ENCODE measurements at places on chromosomes 4 and X.

DNA sequence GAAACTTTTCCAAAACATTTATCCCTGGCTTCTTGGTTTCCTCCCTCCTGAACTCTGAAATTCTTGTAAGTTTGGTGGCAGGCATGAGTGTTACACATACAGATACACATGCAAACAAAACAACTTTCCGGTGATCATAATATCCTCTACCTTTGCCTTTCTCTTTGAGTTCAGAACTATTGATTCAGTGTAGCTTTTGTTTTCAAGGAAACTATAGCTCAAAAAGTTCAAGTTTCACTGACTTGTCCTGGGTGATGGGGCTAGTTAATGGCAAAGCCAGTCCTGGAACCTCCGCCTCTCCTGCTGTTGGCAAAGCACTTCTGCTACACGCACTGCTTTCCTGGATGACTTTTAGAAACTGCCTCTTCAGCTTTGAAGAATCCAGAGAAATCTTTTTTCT, 177.3 kb upstream of the FAT1 start:
- DNase-seq = no peak

DNA sequence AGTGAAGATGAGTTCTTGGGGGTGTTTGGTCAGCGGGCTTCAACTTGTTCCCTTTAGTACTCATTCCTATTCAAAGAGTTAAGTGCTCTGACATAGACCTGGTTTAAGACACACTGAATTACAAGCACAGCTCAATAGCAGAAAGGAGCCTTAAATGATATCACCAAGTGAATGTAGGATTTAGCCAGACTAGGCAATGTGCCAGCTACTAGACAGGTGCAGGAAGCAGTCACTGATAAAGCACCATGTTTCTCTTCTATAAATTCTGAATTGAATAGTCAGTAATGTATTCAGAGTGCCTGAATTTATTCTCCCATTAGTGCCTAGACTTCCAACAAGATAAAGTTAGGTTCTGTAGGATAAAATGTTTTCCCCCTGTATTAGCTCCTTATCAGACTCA, 63.6 kb downstream of the ASB9 start:
- DNase-seq = no peak

DNA sequence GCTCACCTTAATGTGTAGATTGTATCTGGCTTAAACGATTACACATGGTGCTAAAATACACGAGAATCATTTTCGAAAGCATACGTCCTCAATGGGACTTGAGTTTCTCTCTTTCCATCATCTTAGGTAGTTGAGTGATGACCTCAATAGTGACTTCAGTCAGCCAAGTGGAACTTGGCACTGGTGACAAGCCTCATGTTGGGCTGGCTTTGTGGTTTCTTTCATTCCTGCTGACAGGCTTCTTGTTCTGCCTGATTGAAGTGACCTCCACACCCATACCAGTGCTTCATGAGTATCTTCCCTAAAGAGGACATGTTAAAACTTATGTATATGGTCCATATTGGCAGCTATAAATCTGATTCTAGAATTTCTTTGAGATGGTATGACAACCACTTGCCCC, 159.1 kb upstream of the WDR1 start:
- no peak for DNase-seq

- DNase-seq = no peak
These were observed 89.8 kb upstream of the SPANXB1 start for GRCh38 chrX:140912606-140913005.

- no peak for DNase-seq
These were observed 145.2 kb downstream of the CHRNA9 start for GRCh38 chr4:40480291-40480690.
